ENCODE measurements at places on chromosomes 4 and X. TPM values are rescaled to one million over a fixed set of nuclear protein-coding genes. Genes with fewer than 3 reads are reported as not detected.
A peak's percentile ranks its signal among the peaks of the same experiment; 100 is the strongest.

The CENPU gene
- 58.9 TPM for total RNA-seq

The CTAG1A gene
- total RNA-seq = not detected

The SLC6A8 gene
- total RNA-seq = 7.5 TPM

The SMIM10 gene
- 2.7 TPM for total RNA-seq

The USP26 gene
- not detected for total RNA-seq

The NIPAL1 gene
- total RNA-seq = 0.54 TPM

The RADX gene
- not detected for total RNA-seq

GRCh38 chr4:89528526-89529133, 221.0 kb upstream of the GPRIN3 start:
- DNase-seq = no peak

DNA sequence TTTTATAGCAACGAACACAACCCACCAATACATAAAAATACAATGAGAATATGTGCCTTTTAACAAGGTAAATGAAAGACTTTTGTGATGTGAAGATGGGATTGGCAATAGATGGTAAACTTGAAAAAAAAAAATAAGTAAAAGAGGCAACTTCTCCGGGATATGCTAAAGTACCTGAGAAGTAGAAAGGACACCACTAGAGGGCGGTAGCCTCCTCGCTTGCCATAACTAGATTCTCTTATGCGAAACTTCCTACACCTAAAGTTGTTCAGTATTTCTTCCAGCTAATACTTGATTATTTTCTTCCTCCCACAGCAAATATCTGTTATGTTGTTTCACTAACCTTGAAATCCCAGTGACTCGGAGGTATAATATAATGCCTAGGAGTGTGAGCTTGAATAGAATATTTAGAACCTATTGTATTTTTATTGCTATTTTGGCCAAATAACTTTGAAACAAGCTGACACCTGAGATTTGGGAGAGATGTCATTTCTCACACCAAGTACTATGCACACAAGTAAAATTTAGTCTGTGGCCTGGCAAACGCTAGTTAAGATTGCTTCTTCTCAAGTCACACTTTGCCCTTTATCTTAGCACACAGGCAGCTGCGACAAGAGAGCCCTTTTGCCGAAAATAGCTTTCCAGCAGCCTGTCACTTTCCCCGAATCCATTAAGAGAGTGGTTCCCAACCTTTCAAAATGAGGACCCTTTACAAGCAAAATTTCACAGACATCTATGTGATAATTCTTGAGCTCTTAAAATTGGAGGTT, 44.9 kb upstream of the PDLIM5 start:
- peak; percentile 56 for DNase-seq

DNA sequence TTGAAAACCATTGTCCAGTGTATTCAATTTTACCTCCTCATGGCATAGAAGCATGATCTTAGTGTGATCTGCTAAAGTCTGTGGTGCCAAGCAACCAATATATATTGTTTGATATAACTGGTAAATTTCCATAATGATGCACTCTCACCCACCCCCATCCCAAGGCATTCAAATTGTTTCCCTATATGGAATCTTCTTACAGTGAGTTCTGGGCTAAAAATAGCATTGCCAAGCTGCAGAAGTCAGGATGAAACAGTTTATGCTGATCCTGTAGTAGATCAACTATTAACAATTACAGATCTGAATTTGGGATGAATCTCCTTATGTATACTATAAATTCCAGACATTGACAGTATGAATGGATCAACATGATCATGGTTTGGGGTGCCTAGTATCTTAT, 20.9 kb downstream of the FGF13 start:
- DNase-seq = no peak

DNA sequence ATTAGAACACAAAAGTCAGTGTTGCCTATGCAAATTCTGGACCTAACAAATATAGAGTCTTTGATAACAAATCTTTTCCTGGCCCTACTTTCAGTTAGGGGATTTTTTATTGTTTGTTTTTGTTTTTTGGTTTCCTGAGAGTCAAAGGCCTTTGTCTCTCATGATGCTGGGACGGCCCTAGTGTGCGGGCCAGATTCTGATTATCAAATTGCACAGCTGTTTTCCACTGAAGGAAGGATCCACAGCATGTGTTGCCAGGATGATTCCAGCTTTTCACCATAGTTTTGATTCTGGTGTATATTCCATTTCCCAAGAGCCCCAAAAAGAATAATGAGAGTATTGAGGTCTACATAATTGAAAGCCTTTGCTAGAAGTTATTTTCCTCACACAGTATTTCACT, 248.2 kb downstream of the CAMK2D start:
- DNase-seq = no peak

GRCh38 chr4:16250661-16251365, 24.5 kb upstream of the TAPT1 start:
- DNase-seq = peak; percentile 37

- DNase-seq = no peak
These were observed 30.8 kb upstream of the GPR78 start for GRCh38 chr4:8549352-8549931.

DNA sequence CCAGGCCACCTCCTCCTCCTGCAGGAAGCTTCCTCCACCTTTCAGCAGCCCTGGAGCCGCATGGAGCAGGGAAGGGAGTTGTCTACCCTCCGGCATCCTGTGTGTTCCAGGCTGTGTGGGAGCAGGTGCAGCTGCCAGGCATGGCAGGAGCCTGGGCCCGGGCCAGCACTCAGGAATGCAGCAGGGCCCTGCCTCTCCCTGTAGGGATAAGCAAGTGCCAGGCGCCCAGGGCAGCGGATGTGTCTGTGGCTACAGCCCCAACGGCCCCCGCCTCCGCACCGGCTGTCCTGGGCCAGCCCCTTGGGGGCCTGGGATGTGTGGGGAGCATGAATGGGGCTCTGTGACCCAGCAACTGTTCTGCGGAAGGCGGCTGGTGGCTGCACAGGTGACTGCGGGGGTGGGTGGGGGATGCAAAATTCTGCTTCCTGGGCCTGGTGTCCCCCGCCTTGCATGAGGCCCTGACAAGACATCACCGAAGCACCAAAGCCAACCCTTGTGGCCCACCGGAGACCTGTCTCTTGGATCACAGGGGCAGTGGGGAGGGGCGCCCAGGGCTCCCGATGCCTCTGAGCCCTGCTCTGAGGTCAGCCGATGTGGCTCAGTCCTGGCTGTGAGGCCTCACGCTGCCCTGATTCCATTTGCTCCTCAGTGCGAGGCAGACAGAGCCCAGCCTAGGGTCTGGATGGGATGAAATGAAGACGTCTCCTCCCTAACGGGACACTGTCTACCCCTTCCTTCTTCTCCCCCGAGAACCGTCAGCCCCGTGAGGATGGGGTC, 1.4 kb upstream of the DOK7 start:
- peak; percentile 42 for DNase-seq

GRCh38 chr4:58776627-58777026, 1666.4 kb upstream of the IGFBP7 start:
- no peak for DNase-seq

GRCh38 chr4:100100985-100101384, 89.3 kb downstream of the DDIT4L start:
- no peak for DNase-seq
